Karpas-422 (cell line): ENCODE measurements at places on chromosomes 2 and 18. TPM values are rescaled to one million over a fixed set of nuclear protein-coding genes. Genes with fewer than 3 reads are reported as not detected.

GRCh38 chr2:212076456-212076855 is 462.1 kb downstream of the ERBB4 start:
- DNase-seq: no peak

DNA sequence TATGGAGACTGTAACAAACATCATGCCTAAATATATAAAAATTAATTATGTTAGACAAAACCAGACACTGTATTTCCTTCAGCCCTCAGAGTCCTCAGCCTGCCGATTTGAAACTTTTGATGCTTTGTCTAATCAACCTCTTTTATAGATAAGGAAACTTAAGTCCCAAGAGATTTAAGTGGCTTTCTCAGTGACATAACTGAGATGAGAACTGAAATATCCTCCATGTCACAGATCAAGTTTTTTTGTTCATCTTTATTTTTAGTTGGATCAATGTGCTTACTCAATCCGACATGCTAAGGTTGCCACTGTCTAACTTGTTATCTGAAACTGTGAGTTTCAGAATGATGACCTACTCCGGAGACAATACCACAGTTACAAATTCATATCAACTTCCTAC is 72.3 kb downstream of the BARD1 start:
- DNase-seq: no peak

DNA sequence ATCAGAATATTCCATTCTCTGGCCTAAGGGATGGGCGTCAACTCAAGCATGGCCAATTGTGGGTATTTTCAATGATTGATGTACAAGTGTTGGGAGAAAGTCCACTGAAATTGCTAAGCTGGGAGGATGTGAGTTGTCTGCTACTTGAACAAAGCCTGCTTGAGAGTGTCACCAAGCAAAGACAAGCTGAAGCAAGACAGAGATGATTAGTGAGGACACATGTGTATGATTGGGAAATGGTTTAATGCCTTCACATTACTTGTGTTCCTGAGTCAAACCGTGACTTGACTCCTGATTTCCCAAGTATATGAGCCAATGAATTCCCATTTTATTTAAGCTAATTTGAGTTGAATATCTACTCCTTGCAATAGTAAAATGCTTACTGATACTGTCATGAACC is 23.7 kb upstream of the NRP2 start:
- DNase-seq: no peak

The RAB6C gene
- total RNA-seq: 0.52 and 1.5 TPM in 2 replicates

DNA sequence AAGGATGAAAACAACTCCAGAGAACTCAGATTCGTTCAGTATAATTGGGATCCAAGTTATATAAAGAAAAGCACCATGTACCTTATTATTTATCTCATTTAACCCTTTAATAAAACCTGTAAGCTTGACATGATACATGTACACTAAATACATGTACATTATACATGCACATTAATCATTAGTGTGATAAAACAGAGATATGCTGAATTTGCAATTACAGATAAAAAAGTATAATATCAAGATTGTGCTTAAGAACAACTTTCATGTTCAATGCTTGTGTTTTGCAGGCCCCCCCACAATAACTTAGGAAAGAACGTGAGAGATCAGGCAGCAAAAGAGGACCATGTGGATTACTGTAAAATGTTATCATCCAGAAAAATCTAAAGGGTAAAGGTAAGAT is 385.4 kb upstream of the GYPC start:
- no peak for DNase-seq

- no peak for DNase-seq
Observed at GRCh38 chr2:47536696-47537095, 133.7 kb downstream of the MSH2 start.

The MTHFD2 gene
- total RNA-seq: 710 and 714 TPM in 2 replicates

- DNase-seq: peak; percentile 82
Observed at GRCh38 chr2:161112908-161113307, 47.3 kb upstream of the TANK start.

DNA sequence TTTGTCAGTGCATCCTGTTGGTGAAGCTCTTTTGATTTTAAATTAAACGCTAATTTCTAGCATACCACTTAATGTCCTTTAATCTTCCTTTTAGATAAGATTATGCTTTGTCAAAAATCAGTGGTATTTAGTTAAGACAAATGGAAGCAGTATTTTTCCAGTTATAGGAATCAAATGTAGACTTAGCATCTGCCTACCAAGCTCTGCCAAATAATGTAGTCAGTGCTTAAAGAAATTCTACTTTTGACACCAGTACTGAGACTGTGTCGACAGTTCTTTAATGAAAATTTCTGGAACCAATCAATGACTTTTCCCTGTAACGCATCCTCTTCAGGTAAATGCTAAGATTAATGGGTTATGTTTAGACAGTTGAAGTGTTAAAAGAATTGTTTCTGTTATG is 803.3 kb upstream of the FAM98A start:
- DNase-seq: no peak

The REG3A gene
- total RNA-seq: not detected in 2 replicates

The NCKAP5 gene
- not detected in 2 replicates for total RNA-seq

DNA sequence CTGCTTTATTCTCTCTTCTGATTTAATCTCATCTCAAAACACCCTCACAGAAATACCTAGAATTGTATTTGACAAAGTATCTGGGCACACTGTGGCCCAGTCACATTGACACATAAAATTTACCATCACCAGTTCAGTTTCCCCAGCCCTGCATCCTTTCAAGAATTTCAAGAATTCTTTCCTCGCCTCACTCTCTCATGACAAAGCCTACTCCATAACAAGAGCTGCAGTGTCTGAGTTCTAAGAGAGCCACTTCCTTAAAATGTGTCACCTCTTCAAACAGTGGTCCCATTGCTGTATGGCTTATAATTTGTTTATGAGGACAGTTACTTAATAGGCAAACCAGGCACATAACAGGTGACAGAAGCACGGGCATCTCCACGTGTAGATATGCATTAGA is 90.9 kb upstream of the STK39 start:
- DNase-seq: no peak

The ZNF24 gene
- 26.1 and 42.6 TPM in 2 replicates for total RNA-seq
